Pericardium fibroblast (primary cell): ENCODE measurements at places on chromosomes 5 and 9. TPM values are rescaled to one million over a fixed set of nuclear protein-coding genes. Genes with fewer than 3 reads are reported as not detected.

SLC6A3 gene
- not detected in 2 replicates for total RNA-seq

TAF11L4 gene
- total RNA-seq = not detected in 2 replicates

FGD3 gene
- not detected in 2 replicates for total RNA-seq

ANKRD18A gene
- not detected in 2 replicates for total RNA-seq

SLC36A3 gene
- total RNA-seq = not detected in 2 replicates

IFNA2 gene
- not detected in 2 replicates for total RNA-seq

KIAA0825 gene
- total RNA-seq = 1.3 and 3.6 TPM in 2 replicates

ORM1 gene
- not detected in 2 replicates for total RNA-seq

PLAC8L1 gene
- not detected in 2 replicates for total RNA-seq

CDO1 gene
- 7.9 and 25.1 TPM in 2 replicates for total RNA-seq

PTGR1 gene
- total RNA-seq = 66.4 and 75.2 TPM in 2 replicates

GLRA1 gene
- total RNA-seq = not detected in 2 replicates

MEIKIN gene
- not detected in 2 replicates for total RNA-seq

AFAP1L1 gene
- total RNA-seq = 17.1 and 23.3 TPM in 2 replicates

COL23A1 gene
- total RNA-seq = 0.60 TPM in 1 of 2 replicates, not detected in the other

SPAG8 gene
- 0.09 and 0.82 TPM in 2 replicates for total RNA-seq

GRM6 gene
- total RNA-seq = not detected in 2 replicates

GABRA1 gene
- not detected in 2 replicates for total RNA-seq

CNTFR gene
- total RNA-seq = 0.51 and 9.9 TPM in 2 replicates

PRDM9 gene
- not detected in 2 replicates for total RNA-seq

TMC1 gene
- 1.2 TPM in 1 of 2 replicates, not detected in the other for total RNA-seq

WDR38 gene
- not detected in 2 replicates for total RNA-seq

OTULINL gene
- total RNA-seq = 0.68 and 1.5 TPM in 2 replicates

GARIN3 gene
- total RNA-seq = not detected in 2 replicates

PAPPA gene
- total RNA-seq = 27.4 and 29.5 TPM in 2 replicates

PCDHB5 gene
- total RNA-seq = 0.34 and 2.2 TPM in 2 replicates

LMX1B gene
- total RNA-seq = not detected in 2 replicates

DPYSL3 gene
- total RNA-seq = 48.8 and 93.4 TPM in 2 replicates
